ENCODE measurements at places on chromosomes 2 and 18.

DNA sequence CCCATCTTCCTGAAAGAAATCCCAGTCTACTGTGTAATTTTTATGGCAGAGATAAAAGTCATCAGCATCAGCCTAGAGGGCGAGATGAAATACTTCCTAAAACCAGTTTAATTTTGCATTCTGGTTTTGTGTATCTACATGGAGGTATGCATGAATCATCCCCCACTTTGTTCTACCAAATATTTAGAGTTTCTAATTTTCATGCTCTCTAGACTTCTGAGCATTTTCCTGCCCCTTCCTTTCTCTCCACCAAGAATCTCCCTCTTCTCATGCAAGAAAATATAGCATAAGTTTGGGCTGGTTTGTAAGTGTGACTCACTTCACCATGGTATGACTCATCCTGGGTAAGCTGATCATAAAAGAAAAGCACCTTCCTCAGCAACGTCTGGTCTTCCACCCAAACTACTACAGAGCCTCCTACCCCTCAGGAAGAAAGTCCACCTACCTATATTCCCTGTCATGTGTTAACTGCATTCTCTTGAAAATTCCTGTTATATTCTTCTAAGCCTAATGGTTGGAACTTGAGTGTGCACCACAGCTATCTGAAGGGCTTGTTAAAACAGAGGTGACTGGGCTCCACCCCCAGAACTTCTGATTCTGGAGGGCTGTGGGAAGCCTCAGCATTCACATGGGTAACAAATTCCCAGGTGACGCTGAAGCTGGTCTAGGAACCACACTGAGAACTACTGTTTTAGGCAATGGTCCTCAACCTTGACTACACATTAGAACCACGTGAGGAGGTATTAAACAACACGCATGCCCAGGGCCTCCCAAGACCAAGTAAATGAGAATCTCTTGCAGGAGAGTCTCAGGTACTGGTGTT, 37.4 kb upstream of the RAPGEF4 start:
- no peak for DNase-seq

GRCh38 chr2:237294460-237294859, 119.5 kb downstream of the COL6A3 start:
- no peak for DNase-seq

DNA sequence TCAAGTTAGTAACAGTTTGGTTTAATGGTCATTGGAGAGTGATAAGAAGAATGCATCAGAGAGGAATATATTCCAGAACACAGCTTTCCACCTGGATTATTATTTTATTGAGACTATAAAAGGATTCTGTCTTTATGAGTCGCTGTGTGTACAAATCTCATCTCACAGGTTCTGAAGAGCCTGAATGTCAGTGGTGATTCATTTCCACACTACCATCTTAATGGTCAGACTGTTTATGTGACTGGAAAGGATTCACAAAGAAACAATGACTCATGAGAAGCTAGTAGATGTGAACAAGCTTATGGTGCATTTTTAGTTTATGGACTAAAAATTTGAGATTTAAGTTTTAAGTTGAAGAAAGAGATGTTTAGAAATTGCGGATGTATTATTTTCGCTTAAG, 685.4 kb upstream of the NRXN1 start:
- no peak for DNase-seq

GRCh38 chr2:72182547-72182946, 34.9 kb upstream of the CYP26B1 start:
- DNase-seq: no peak

DNA sequence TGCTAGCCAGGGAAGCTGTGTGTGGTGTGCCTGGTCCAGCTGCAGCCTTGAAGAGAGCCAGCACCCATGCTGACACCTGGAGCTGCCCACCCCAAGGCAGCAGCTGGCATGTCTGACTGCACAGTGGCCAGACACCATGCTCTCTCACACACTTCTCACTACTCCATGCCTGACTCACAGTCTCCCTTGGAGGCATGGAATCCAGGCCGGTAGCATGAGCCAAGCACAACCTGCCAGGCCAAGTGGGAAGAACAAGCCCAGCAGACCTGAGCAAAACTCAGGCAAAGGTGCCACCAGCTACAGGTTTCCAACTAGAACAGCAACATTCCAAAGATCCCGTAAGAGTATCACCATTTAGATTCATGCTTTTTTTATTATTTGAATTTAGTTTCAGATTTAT, 625.3 kb upstream of the LRRTM4 start:
- DNase-seq: no peak

DNA sequence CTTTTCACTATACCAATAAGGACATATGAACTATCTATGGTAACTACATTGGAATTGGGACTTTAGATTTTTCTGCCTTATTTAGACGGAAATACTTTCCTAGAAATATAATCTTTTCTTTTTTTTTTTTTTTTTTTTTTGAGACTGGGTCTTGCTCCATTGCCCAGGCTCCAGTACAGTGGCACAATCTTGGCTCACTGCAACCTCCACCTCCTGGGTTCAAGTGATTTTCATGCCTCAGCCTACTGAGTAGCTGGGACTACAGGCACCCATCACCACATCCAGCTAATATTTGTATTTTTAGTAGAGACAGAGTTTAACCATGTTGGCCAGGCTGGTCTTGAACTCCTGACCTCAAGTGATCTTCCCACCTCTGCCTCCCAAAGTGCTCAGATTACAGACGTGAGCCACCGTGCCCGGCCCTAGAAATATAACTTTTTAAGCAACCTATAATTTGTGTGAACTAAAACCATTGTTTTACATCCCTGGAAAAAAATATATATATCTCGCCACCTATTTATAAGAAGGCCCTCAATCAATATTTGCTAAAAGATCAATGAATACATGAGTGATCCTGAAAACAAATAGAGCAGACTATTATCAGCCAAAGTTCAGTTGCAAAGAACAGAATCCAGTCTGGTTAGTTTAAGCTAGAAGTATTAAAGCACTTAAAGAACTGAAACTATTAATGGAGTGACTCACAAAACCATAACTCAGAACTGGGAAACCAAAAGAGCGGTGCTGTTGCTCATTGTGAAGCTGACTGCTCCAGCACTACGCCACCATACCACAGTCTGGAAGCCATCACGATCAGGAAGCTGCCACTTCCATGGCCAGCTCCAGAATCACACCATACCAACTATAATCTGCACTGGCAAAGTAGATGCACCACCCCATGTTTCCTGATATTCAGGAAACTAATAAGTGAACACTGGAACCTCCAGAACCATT, 8.4 kb upstream of the HNRNPLL start:
- DNase-seq: no peak

DNA sequence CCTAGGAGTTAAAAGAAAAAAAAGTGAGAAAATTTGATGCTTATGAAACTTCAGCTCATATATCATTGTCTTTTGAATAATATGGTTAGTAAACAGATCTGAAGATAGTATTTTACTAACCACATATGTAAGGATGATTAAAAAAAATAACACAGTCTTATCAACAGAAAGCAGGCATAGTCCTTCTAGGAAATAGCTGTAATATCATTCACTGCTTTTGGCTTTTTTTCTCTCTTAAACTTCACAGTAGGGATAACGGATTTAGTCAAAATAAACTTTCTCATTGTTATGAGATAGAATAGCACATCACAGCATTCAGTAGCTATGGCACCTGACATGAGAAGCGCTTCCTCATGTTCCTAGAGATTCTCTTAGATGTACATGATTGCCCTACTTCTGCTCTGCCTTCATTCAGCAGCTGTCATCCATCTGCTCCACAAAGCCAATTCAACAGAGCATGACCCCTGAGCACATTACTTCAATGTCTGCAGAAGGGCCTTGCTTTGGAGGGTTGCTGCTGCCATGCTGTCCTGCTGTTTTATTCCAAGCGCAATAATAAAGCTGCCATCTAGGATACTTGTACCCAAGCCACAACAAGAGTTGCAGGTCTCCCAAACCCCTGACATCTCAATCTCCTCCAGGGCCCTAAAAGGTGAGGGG, 67.0 kb downstream of the TTC21B start:
- no peak for DNase-seq

- DNase-seq: no peak
Observed at GRCh38 chr2:173087793-173088496, 12.3 kb downstream of the MAP3K20 start.

DNA sequence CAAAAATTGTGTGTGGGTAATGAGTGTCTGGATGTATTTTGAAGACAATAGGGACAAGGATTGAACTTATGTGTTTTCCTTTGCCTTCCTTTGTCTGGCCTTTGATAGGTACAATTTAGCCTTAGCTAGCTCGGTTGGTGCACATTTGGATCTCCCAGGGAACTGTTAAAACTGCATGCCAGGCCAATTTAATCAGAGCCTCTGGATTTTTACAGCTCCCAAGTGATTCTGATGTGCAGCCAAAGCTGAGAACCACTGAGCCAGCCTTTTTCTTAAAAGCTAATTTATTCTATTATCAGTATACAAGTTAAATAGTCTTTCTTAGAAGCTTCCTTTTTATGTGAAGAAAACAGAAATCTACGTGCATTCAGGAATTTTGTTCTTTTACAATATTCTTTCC, 25.0 kb downstream of the PLEK start:
- DNase-seq: no peak

Data from GM18507 (cell line).